Stimulated activated CD8-positive, alpha-beta memory T cell treated with anti-CD3 and anti-CD28 coated beads, Interleukin-4, amount 100 ng/mL, for 4 hours (primary cell): ENCODE measurements at places on chromosomes 2 and 18.

DNA sequence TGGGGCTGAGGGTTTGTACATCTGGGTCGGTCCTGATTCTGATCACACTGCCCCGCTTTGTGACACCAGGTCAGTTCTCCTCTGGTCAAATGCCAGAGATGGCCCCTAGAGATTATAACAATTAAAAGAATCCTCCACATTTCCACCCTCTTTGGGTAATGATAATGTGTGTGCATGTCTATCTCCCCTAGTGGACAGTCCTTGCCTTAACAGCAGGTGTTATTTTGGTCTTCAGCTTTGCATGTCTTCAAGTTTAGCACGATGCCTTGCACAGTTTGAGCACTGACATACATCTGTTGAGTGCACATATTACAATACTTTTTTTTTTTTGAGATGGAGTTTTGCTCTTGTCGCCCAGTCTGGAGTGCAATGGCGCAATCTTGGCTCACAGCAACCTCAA lies 25.7 kb upstream of the COX7A2L start:
- no peak for DNase-seq

- no peak for DNase-seq
These were observed 111.3 kb downstream of the PRELID3A start for GRCh38 chr18:12518832-12519531.

GRCh38 chr18:78685250-78685979 lies 294.2 kb upstream of the SALL3 start:
- no peak for DNase-seq

DNA sequence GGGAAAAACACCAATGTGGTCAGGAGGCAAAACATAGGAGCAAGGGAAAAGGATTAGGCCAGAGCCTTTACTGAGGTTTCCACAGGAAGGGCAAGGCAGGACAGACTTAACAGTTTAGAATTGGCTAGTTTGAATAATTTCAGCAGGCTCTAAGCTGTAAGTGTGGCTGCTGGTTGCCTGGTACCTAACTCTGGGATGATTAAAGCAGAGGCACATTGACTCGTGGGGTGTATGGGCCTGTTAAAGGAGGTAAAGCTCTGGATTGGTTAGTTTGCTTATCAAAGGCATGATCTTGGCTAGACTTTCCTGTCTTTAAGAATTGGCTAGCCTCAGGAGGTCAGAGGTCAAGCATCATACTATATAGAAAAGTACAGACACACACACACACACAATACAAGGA lies 132.6 kb downstream of the SPAG16 start:
- no peak for DNase-seq

DNA sequence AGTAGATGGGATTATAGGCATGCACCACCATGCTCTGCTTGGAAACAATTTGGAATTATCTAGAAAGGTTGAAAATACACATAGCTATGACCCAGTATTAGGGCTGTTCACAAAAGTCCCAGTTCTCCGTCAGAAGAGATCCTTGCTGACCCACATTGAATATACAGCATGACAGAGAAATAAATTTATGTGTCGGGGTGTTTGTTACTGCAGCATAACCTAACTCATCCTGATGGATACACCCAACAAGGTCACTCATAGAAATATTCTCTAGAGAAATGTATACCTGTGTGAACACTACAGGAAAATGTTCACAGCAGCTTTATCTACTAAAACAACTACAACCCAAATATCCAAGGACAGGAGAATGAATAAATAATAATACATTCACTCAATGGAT lies 9.0 kb downstream of the TBC1D8 start:
- no peak for DNase-seq

DNA sequence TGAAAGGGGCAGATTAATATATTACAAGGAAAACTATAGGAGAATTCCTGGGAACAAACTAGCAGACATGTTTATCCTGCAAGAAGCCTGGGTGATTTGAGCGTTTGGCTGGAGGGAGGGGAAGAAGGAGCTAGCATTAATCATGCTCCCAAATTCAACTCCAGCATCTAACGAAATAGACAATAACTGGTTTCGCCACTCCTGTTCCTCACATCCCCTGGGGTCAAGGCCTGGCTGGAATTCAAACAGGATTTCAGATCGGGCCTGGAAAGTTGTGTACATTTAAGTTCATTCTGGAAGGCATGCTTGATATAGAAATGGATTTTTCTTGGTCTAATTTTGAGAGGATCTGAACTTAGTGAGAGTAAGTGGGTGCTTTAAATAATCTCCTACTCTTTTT lies 126.1 kb upstream of the CTAGE1 start:
- DNase-seq: no peak
